ENCODE measurements at places on chromosomes 13 and 19.

- DNase-seq = no peak
These were observed 78.5 kb downstream of the PCDH9 start for GRCh38 chr13:67151652-67152051.

GRCh38 chr13:107233541-107233940 lies 665.6 kb upstream of the ARGLU1 start:
- no peak for DNase-seq

- DNase-seq = no peak
These were observed 1581.5 kb upstream of the PCDH20 start for GRCh38 chr13:62997038-62997599.

- no peak for DNase-seq
These were observed 14.8 kb downstream of the PSPC1 start for GRCh38 chr13:19767966-19768365.

- DNase-seq = no peak
These were observed 121.1 kb downstream of the NHLRC3 start for GRCh38 chr13:39159393-39159792.

GRCh38 chr13:27130979-27131623 lies 40.5 kb downstream of the USP12 start:
- no peak for DNase-seq

DNA sequence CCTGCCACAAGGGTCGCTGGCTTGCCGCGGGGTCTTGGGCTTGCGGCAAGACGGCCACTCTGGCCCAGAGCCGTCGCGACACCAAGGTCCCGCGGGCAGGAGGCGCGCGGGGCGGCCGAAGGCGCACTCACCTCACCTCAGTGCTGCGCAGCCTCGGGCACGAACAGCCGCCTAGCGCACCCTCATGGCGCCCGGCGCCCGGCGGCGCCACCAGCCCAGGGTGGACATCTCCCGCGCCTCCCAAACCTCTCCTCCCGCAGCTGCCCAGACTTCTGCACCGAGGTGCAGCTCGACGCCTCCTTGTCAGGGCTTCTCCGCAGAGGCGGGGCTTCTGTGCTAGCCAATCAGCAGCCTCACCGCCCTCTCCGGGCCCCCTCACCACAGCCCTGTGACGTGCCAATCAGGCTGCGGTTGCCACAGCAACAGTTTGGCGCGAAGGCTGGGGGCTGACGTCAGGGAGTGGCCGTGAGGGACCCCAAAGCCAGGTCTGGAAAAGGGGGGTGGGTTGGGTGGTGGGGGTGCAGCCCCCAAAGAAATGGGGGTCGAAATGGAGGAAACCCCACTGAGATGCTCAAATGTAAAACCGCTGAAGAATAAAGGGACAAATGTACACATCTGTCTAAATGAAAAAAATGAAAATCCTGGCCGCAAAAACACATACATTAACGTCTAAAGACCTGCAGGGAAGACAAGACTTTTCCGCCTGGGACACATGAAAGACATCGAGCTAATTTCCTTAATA lies at the start of the genes PEG3 and ZIM2:
PEG3 (minus strand) TSS at position 276 of the 742 bp plus-strand sequence. CDS start 16,071 bp downstream, outside the sequence.
ZIM2 (minus strand) TSS at position 276 of the 742 bp plus-strand sequence. CDS start 16,449 bp downstream, outside the sequence.
- DNase-seq = no peak

DNA sequence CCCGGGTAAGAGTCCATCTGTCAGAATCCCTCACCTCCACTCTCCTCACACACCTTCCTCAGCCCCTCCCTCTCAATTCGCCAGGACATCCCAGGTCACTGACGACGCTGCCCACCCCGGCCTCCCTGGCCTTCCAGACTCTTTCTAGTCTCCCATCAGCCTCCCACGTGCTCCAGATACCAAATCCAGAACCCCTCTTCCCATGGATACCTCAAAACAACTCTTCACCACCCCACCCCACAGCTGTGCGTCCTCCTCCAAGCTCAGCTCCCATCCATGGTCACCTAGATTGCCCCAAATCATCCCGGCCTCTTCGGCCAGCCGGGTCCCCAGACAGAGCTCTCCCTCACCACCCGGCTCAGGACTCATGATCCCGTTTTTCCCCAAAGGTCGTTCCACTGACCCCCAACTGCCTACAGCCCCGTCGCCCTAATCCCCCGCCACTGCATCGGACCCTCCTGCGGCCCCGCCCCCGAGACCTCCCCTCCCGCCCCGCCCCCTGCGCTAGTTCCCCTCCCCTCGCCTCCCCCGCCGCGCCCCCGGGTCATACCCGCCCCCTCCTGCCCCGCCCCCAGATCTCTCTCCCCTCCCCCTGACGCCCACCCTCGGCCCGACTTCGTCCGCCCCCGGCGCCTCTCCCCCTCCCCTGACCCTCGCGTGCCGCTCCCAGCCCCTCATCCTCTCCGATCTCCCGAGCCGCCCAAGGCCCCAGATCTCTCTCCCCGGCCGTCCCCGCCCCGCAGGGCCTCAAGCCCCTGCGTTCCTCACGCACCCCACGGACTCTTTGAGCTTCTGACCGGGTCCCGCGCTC lies 546 bp downstream of the UBXN6 start:
- DNase-seq = peak; percentile 82

DNA sequence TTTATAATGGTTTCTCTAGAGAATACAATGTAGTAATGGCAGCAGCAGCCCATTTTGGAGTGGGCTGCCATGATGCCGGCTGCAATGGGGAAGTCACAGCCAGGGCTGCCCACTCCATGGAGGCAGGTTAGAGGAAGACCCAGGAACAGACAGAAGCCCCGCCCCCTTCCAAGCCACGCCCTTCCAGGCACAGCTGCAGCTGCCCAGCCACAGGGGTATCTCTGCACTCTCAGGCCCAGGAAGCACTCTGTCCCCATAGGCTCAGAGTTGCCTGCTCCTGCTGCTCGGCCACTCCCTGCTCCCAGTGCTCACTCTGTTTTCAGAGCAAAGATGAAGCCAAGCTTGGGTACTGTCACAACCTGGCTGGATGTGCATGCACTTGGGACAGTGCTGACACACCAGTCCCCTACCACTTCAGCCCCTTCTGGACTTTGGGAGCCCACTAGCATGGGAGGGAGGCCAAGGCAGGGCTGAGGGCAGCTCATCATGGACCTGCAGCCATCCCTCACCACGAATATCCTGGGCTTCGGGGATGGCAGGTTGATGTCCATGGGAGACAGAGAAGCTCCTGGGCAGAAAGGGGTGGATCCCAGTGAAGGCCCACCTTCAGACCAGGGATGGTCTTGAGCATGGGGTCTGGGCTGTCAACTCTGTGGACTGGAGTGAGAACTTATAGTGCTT lies 1224.2 kb downstream of the SLITRK5 start:
- no peak for DNase-seq

- no peak for DNase-seq
These were observed 748.2 kb downstream of the DIAPH3 start for GRCh38 chr13:59415498-59415897.

DNA sequence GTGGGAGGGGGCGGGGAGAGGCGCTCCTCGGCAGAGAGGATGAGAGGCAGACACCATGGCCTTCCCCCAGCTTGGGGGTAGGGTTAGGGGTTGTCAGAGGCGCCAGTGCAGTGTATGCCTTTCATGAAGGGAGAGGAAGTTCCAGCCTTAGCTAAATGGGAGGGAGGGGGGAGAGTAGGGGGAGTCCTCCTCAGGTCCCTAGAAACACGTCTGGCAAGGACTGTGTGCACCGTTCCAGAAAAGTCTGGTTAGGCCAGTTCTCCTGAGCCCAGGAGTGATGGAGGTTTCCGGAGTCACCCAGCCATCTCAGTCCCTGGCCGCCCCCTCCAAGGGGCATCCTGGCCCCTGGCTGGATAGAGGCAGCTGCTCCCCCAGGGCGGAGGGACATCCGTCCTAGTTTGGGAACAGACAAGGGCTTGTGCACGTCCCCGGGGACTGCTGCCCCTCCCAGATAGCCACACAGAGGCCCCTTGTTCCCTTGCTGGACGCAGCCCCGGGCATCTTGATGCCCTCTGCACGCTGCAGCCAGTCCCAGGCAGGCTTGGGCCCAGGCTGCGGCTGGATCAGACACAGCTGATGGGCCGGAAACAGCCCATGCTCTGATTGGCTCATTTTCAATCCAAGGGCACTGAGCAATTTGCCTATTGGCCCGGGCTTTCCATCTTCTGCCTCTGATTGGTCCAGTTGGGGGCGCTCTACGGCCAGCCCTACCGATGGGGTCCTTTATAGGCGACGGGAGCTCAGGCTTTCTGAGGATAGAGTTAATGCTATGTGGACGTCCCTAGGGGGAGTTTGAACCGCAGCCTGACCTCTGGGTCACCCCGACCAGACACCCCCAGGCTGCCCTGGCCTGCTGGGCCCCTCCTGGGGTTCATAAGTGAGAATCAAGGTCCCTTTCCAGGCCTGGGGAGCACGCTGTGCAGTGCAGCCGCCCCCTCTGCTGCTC lies 3.8 kb downstream of the S1PR2 start:
- DNase-seq = peak; percentile 42

- DNase-seq = no peak
These were observed 7.7 kb upstream of the FGF9 start for GRCh38 chr13:21663197-21663596.

DNA sequence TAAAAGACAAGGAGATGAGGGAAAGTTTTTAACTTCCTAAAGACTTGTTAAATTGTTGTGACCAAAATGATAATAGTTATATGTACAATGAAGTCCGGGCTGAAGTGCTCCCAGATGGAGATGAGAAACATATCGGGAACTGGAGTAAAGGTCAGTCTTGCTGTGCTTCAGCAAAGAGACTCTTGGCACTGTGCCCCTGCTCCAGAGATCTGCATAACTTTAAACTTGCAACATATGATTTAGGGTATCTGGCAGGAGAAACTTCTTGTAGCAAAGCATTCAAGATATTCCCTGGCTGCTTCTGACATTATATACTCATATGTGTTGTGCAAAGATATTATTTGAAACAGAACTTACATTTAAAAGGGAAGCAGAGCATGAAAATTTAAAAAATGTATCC lies 786.6 kb upstream of the SLITRK6 start:
- DNase-seq = no peak

GRCh38 chr13:110329798-110330461 lies 22.8 kb downstream of the COL4A2 start:
- DNase-seq = no peak

DNA sequence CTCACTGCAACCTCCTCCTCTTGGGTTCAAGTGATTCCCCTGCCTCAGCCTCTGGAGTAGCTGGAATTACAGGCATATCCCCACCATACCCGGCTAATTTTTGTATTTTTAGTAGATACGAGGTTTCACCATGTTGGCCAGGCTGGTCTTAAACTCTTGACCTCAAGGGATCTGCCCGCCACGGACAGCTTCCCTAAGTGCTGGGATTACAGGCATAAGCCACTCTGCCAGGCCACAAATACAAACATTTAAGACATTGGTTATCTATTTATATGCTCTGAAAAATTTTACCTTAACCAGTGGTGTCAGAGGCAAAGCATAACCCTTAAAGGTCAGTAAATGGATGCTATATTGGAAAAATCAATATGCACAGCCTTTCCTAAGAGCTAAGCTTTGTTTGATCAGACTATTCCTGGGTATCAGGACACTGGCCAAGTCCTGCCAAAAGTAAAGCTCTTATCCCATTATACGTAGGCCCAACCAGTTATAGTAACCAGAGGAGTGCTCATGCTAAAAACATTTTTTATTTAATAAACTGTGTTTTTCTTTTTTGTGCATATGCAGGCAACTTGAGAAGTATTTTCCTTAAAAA lies 56.4 kb upstream of the STARD13 start:
- no peak for DNase-seq

GRCh38 chr13:99273128-99273527 lies 14.9 kb upstream of the GPR18 start:
- no peak for DNase-seq

- DNase-seq = no peak
These were observed 145.5 kb upstream of the MAB21L1 start for GRCh38 chr13:35621989-35622388.

DNA sequence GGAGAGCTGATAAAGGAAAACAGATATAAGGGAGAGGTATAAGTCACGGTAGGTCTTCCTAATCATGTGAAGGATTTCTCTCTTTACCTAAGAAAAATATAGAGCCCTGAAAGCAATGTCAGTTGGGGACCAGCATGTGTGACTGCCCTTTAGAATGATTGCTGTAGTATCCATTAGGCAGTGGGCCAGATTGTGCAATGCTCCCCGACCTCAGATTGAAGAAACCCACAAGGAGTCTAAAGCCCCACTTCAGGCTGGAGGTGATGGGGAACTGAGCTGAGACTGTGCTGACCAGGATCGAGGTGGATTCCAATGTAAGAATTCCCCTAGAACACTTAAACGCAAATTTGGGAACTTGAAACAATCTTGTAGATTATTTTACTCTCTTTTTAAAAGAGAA lies 614.4 kb downstream of the LIG4 start:
- no peak for DNase-seq

GRCh38 chr13:34421347-34421719 lies 520.7 kb upstream of the NBEA start:
- DNase-seq = no peak

- no peak for DNase-seq
These were observed 28.5 kb downstream of the GSX1 start for GRCh38 chr13:27820524-27821482.

DNA sequence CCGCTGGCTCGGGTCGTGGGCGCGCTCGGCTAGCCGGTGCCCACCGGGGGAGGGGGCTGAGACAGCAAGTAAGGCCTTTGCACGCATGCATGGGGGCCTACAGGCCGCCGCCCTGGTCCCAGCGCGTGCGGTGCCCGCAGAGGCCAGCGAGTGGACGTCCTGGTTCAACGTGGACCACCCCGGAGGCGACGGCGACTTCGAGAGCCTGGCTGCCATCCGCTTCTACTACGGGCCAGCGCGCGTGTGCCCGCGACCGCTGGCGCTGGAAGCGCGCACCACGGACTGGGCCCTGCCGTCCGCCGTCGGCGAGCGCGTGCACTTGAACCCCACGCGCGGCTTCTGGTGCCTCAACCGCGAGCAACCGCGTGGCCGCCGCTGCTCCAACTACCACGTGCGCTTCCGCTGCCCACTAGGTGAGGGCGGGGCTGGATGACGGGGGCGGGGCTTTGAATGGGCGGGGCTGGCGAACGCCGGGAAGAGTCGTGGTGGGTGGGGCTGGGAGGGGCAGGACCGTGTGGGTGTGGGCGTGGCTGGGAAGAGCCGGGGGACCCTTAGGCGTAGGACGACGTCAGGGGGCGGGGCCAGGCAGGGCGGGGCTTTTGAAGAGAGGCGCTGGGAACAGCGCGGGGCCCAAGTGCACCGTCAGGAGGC lies 2.1 kb downstream of the CILP2 start:
- DNase-seq = no peak

- DNase-seq = no peak
These were observed 6.2 kb downstream of the ERVK3-1 start for GRCh38 chr19:58311345-58311865.

DNA sequence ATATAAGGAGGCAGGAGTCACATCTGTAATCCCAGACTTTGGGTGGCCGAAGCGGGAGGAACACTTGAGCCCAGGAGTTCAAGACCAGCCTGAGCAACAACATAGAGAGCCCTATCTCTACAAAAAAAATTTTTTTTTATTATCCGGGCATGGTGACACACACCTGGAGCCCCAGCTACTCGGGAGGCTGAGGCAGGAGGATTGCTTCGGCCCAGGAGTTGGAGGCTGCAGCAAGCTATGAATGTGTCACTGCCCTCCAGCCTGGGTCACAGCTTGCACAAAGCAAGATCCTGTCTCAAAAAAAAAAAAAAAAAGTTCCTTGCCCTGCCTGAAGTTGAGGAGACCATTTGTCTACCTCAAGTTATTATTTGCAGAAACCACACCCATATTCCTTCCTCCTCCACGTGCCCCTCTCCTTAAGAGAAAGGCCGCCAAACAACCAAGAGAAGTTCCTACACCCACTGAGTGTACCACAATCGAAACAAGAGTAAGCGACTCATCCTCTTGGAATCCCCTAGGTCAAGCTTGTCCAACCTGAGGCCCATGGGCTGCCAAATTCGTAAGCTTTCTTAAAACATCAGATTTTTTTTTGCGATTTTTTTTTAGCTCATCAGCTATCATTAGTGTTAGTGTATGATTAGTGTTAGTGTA lies 2.2 kb downstream of the ABCC4 start:
- peak; percentile 53 for DNase-seq

- DNase-seq = no peak
These were observed 111.4 kb downstream of the STOML3 start for GRCh38 chr13:38879278-38879677.

All from hepatic stellate cell (primary cell).